Fibroblast of mammary gland (primary cell): ENCODE measurements at places on chromosomes 12 and 14.

DNA sequence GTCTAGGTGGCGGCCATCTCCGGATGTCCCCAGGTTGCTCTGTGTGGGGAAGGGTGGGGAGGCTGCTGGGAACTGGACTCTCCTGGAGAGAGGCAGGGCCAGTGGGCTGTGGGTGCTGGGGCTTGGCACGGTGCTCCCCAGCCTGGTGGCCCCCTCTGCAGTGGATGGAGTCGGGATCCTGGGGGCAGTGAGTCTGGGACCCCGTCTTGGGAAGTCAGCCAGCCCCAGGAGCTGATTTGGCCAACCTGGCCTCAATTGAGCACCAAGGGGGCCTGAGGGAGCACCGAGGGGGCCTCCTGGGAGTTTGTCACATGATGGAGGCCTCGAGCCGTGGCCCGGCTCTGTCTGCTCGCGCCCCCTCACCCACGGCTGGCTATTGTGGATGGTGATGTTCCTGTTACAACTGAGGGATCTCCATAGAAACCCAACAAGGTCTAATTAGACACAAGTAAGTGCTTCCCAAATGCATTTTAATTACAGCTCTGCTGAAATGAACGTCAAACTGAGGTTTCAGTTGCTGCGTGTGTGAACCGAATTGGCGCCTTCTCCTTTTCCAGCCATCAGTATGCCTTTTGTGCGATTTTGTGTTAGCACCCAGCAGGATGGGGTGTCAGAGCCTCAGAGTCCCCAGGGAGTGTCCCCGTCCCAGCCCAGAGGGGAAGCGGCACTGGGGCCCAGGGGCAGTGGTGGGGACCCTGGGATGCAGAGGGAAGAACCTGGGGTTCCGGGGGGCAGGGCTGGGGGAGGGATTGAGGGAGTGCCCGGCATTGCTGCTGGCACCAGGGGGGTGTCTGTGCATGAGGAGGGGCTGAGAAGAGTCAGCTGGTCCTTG, 71.8 kb downstream of the KIF26A start:
- no peak for DNase-seq

- DNase-seq = no peak
Observed at GRCh38 chr14:24863968-24864684, 185.8 kb downstream of the STXBP6 start.

DNA sequence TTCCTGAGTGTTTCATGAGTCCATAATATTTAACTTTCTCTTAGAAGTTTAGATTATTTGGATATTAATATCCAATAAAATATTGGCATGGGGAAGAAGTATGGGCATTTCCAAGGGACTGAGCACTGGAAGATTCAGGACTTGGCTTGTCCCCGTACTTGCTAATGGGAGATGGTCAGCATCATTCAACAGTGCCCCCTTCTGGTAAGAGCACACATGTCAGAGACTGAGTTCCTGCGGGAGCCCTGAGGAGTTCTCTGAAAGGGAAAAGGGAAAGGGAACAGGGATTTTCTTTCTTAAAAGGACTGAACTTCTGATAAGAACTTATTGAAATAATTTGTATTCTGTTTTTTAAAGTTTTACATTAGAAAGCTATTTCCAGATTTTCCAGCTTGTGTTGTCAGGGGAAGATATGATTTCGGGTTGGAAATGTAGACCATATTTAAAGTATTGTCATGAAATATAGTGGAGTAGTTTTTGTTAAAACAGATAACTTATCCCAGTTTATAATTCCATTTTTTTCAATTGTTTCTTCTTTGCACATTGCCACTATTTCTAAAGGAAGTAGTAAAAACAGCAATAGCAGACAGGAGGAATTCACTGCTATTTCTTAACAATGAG, 59.8 kb upstream of the C12orf71 start:
- peak; percentile 84 for DNase-seq

DNA sequence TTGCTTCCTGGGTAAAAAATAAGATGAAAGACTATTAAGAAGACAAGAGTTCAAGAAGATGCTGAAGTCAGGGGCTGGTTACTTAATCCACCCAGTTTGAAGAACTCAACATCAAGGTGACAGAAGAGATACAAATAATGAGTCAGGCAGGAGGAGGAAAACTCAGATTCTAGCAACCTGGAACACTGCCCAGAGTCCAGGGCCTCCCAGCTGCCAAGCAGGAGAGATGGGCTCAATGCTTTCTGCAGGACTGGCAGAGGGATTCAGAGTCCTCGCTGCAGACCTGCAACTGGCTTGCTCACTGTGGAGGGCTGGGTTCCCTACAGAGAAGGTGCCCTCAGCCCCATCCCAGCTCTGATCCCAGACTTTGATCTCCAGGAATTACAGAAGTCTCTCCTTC, 28.6 kb upstream of the CEBPE start:
- DNase-seq = peak; percentile 70

GRCh38 chr12:48235796-48236333, 32.8 kb upstream of the OR10AD1 start:
- DNase-seq = no peak

DNA sequence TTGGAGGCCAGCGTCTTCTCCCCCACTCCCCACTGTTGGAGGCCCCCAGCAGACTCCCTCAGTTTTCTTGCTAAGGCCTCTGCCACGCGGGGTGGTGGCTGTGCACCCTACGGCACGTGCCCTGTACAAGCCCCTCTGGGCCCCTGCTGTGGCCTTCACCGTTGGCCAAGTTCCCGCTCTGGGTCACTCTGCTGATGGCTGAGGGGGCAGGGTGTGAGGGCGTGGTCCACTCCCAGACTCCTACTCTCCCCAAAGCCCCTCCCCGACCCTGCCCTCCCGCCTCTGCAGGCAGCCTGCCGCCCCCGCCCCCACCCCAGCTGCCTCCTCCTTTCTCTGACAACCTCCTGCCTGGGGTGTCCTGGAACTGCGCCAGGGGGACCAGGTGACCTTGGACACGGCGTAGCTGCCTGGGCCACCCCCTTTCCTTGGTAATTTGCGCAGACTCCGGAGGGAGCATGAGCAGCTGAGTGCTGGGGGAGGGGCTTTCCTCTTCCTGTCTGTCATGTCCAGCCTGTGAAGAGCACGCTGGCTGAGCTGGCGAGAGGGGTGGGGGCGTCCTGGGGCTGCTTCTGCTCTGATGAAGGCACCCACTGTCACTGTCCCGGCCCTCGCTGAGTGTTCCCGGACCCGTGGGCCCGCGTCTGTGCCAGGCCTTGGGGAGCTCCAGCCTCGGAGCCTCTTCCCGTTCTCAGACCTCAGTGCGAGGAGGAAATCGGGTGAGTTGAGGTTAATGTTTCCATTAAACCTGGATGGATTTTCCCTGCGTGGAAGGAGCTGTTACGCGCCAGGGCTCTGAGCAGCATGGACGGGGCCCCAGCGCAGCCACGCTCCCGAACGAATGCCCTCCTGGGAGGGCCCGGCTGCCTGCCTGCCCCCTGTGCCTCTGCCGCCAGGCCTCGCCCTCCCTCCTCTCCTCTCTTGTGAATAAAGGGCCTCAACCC, 85.0 kb downstream of the KIF26A start:
- DNase-seq = no peak

GRCh38 chr14:35927727-35928126, 101.6 kb downstream of the BRMS1L start:
- DNase-seq = peak; percentile 42

GRCh38 chr12:30021051-30021833, 237.5 kb upstream of the TMTC1 start:
- DNase-seq = peak; percentile 48

DNA sequence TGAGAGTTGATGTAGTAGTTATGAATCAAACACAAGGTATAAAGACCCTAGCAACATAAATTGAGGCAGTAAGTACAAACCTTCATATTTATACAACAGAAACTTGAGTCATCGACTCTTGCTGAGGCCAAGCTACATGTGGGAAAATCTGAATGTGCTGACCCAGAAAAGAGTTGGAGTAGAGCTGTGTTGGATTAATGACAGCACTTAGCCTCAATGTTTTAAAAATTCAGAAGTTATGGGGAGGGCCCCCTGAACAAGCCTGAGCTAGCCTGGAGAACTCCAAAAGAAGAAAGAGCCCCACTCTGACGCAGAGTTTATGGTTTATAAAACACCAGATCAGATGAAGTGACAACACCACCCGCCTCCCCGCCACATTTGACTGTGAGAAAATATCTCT, 100.0 kb downstream of the DUSP6 start:
- peak; percentile 49 for DNase-seq

GRCh38 chr14:95761436-95761835, 47.5 kb upstream of the TCL1A start:
- DNase-seq = no peak

DNA sequence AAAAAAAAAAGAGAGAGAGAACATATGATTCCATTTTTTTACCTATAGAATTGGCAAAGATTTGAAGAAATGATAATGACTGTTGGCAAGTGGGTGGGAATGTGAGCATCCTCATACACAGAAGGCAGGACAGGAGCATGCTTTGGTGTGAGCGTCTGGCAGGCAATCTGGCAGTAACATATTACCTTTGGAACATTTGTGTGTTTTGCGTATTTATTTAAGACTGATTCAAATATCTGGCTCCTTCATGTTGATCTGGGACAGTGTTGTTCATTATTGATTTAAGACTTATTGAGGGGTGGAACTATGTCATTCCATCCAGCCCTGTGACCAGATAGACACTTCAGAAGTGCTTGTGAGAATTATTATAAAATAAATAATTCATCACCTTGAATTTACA, 53.1 kb downstream of the PPP1R36 start:
- DNase-seq = no peak

- peak; percentile 96 for DNase-seq
Observed at GRCh38 chr14:100022772-100023451, 42.3 kb upstream of the EVL start.

DNA sequence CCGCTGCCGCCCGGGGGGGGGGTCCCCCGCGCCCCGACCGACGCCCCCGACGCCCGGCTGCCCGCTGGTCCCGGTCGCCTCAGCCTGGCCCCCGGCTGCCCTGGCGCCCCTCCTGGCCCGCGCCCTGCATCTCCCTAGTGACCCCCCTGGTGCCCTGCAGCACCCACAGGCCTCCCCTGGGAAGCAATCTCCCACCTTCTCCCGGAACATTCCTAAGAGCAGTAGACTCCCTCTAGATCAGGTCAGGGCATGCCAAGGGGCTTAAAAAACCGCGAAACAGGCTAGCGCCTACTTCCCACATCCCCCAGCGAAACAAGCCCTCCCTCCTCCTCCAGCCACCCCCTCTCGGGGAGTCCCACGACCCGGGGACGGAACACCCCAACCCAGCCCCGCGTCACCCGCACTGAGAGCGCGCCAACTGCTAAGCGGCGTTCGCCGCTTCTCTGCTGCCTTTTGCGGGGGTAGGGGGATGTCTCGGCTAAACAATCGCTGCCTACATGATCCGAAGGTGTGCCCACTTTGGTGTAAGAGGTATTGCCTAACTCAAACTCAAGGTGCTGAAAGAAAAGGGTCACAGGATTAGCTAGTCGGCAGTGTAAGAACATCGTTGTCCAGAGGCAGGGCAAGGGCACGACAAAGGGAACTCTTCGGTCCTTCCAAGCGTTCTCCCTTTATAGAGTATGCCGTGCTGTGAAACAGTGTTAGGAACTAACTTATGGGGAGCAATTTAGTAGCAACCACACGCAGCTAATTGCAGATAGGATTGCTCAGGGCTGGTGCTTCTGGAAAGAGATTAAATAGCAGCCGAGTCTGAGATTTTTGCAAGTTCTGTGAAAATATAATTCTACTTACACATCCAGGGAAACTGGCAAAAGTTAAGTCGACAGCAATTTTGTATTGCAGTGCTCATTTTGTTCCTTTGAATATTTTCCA, 619 bp upstream of the NTN4 start:
- DNase-seq = no peak

DNA sequence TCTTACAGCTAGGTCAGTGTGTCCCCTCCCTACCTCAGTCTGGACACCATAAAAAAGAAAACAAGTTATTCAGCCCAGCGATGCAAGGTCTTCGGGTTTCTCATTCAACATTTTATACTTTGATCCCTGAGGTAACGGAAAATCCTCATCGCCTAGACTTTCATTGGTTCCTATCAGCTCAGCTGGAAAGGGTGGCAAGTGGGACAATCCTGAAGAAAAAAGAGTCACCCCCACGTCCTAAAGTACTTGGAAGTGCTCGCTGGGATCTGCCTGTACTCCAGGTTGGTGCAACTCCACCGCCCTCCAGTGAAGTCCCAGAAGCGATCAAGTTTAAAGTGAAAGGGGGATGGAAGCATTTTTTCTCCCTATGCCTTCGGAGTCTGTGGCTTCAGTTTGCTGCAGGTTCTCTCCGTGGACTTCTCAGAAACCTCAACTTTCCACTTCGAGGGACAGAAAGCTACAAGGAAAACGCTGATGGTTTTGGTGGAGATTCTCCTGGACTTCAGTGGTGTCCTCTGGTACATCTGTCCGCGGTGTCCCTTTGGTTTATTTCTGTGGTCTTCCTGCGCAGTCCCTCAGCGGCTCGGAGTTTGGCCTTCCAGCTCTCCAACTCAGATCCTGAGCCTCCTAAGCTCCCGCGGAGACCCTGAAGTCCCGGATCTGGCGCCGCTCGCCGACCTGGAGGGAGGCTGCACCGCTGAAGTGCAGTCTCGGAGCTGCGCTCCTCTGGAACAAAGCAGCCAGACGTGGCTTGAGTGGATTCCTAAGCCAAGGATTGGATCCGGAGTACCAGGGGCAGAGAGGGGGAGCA, 1.8 kb upstream of the LRFN5 start:
- peak; percentile 83 for DNase-seq

DNA sequence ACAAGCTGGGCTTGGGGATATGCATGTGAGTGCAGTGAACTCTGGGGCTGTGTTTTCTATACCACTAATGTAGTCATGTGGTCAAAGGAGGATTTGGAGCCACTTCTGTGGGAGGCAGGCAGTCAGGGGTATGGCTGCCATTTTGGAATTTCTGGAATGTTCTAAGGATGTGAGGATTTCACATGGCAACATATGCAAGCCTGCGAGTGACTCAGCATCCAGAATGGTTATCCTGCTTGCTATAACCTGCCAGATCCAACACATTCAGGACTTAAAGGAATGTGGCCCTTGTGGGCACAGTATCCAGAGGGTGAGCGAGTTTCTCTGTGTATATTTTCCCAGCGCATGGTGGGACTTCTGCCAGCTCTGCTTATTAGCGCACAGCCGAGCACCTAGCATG, 249.2 kb upstream of the PWP1 start:
- DNase-seq = peak; percentile 51

- DNase-seq = no peak
Observed at GRCh38 chr12:6361834-6362233, 13.5 kb downstream of the SCNN1A start.

DNA sequence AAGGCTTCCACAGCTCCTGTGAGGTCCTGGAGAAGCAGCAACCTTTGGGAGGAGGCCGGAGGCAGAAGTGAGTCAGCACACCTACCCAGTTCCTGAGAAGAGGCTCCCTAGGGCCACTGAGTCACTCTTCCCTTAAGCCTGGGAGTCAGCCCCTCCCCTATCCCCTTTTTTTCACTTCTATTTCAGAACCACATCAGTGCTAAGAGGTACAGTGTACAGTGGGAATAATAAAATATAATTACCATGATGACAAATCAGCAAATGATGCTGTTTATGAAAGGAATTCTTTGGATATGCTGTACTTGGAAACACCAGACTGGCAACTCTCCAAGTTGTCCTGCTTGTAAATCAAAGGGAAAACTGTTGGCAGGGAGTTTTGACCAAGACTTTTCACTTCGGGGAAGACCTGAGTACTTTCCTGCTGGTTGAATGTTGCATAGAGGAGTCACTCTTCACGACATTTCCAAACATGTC, 7.8 kb upstream of the TBPL2 start:
- DNase-seq = peak; percentile 98

- peak; percentile 85 for DNase-seq
Observed at GRCh38 chr12:65532764-65533163, 254.3 kb downstream of the MSRB3 start.

- peak; percentile 75 for DNase-seq
Observed at GRCh38 chr12:113299619-113300237, 35.2 kb downstream of the SLC8B1 start.

GRCh38 chr12:77213319-77213718, 147.9 kb upstream of the E2F7 start:
- no peak for DNase-seq
